ENCODE measurements at places on chromosomes 3 and 15.

GRCh38 chr15:73821181-73821580, 52.2 kb upstream of the TBC1D21 start:
- no peak for DNase-seq

DNA sequence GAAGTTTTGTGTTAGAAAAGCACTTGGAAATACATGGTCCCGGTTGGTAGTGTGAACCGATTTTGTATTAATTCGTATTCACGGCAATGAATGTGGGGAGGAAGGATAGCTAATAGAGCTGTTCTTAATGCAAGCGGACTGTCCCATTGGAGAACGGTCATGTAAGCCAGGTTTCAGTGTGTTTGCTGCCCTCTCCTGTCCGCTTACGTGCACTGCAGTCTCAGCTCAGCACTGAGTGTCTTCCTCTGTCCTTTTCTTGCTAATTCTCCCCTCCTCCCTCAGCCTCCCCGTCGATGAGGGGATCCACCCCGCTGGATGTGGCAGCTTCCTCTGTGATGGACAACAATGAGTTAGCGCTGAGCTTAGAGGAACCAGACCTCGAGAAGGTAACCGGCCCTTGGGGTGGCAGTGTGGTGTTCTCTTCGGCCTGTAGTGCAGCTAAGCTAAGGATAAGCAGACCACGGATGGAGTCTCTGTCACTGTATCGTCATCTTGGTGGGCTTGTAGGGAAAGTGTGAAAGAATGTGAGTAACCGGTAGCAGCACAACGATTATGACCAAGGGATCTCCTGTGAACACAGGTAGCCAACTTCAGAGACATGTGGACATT, 267.5 kb upstream of the CHRM5 start:
- peak; percentile 89 for DNase-seq

GRCh38 chr15:76991048-76991447, 3.9 kb upstream of the PSTPIP1 start:
- no peak for DNase-seq

DNA sequence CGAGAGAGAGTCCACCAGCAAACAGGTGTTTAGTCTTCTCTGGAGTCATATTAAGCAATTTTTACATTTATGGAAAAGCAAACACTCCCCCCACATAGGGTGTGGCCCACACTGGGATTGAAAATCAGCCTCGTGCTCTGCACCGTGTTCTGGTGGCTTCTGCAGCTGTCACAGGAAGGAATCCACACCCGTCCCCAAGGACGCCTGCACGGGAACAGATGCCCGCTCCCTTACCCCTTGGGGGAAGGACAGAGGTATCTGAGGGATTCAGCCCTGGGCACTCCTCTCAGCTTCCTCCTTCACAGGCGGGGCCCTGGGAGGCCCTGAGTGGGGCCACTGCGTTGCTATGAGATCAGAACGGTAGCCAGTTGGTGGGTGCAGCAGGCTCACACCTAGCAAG, 27.8 kb downstream of the LIPC start:
- no peak for DNase-seq

- DNase-seq = no peak
These were observed 34.7 kb upstream of the SLC24A5 start for GRCh38 chr15:48086133-48086532.
